Stimulated activated CD8-positive, alpha-beta memory T cell treated with anti-CD3 and anti-CD28 coated beads, Interleukin-4, amount 100 ng/mL, for 48 hours (primary cell): ENCODE measurements at places on chromosomes 6 and 20.

DNA sequence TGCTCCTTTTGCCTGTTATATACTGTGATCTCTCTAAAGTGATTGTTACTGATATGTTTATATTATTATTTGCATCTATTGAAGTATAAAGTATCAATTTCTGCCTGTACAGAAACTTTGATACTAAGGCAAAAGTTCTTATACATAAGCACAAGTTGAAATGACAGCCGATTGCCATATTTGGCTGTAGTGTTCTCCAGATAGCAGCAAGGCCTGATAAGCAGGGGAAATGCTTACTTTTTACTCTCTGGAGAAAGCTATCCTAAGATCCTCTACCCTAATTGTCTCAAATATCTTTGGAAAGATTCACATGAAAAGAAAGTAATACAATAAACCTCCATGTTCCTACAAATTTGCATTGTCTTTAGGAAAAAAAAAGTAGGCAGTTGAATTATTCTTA, 31.4 kb downstream of the SENP6 start:
- no peak for DNase-seq

GRCh38 chr6:124339610-124340334, 536.1 kb downstream of the NKAIN2 start:
- no peak for DNase-seq

DNA sequence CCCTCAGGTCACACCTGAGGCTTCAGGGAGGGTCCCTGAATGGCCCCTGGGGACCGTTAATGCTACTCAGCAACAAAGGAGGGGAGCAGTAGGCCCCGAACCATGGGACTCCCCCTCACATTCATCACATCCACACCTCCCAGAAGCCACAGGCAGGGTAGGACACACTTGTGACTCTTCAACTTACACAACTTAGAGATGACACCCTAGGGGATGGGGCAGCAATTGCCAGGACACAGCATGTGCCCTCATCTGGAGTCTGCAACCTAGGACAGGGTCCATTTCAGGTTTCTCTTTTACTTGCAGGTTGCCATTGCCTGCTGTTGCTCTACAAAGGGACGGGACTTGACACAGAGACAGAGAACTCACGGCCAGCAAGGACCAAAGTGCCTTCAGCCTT, 770 bp downstream of the ULBP3 start:
- DNase-seq = no peak

DNA sequence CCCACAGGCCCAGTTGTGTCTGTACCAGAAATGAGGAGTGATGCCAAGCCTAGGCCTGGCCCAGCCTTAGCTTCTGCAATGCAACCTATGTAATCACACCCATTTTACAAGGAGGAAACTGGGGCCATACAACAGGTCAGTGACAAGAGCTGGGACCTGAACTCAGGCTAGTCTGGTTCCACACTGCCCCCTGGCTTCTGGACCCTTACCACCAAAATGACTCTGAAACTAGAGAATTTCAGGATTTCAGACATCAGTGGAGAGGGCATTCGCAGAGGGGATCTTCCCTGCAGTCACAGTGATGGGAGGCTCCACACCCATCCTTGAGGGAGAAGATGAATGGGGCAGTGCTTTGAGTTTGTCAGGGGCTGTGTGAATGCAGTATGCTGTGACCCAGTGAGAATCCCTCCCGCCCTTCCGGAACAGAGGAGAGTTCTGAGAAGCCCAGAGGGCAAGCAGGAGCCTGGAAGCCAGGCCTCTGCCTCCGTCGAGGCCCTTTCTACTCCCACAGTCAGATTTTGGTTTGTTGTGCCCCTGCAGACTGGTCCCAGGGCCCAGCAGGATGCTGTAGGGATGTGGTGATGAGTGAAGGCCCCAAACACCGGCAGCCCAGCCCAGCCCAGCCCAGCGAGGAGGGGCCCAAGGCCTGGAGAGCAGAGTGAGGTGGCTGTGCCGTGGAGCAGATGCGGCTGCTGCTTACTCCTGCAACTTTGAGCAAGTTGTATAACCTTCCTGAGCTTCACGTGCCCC, 48.1 kb upstream of the MYL9 start:
- DNase-seq = no peak

DNA sequence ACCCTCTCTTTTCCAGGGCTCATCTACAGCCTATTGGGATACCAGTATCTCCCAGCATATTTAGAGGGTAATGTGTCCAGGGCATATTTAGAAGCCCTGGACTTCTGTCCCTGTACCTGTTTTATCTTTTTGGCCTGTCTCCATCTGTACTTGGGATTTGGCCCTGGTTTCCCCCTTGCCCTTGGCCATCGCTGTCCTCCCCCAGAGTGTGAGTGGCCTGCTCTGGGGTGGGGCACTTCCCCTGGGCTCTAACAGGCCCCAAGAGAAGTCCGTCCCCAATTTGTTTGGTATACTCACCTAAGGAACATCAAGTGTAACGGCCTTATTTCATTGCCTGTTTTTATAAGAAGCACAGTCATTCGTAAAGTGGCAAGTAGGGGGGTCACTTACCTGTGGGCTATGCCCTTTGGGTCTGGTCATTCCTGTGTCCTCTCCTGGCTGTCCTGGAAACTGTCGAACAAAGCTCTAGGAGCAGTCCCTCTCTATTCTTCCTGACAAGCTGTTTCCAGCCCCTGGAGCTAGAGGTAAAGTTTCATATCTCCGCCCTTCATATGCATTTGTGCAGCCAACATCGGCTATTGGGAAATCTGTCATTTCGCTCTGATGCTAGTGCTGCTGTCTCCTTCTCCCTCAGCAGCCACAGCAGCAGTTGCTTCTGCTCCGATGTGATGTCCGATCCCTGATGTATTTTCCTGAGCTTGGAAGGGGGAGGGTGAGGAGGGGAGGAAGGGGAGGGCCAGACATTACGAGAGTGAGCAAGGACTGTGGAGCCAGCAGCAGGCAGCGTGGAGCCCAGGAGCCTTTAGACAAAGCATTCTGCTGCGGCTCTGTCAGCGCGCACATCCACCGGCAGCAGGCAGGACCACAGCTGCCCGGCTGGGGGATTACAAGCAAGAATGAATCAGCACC, 83.4 kb downstream of the TCP11 start:
- no peak for DNase-seq

DNA sequence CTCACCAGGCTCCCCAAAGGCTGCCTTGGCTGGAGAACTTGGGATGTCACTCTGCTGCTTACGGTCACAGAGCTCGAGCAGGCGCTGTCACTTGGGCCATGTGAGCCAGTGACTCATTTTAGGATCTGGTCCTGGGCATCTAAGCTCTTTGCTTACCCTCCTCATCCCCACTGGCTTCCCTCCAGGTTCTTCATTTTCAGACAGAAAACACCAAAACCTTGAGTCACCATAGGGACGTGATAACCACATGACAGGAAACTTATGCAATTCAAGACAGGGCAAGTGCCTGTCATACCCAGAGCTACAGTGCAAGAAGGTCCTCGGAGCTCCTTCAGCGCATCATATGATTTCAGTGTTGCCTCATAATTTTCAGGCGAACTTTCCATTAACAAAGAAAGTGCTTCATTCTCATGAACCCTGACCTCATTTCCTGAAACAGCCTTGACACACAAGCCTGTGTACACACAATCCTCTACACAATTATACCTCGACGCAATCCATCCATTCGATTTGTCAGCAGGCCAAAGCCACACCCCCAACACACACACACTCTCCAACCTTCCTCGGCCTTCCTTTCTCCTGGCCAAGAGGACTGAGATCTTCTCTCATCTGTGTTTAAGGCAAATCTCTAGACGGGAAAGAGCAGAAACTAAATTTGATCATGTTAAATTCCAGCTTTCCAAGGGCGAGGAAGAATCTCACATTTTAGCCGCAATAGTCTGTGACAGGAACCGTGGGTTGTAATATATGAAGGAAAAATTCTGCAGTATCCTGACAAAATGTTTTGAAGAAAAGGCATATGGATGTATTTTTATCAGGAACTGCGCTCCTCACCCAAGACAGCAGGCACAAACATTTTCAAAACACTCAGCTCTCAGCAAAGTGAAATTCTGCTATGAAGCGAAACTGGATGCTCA, 25.3 kb downstream of the TBC1D7 start:
- peak; percentile 63 for DNase-seq

GRCh38 chr20:13771853-13772453, 12.8 kb downstream of the ESF1 start:
- DNase-seq = no peak

DNA sequence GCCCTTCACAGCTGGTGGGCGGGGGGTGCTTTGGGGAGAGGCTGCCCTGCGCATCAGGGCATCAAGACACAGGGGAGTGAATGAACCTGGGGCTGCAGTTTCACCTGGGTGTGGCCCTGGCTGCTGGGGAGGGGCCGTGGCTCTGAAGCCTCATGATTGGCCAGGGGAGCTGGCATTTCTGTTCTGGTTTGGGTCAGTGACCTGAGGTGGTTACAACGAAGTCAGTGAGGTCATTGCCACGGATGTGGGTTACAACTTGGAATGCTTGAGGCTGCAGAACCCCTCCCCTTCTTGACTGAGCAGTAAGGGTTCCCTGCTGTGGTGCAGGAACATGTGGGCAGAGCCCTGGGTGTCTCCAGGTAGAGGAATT, 3.0 kb downstream of the TCEA2 start:
- DNase-seq = peak; percentile 78

DNA sequence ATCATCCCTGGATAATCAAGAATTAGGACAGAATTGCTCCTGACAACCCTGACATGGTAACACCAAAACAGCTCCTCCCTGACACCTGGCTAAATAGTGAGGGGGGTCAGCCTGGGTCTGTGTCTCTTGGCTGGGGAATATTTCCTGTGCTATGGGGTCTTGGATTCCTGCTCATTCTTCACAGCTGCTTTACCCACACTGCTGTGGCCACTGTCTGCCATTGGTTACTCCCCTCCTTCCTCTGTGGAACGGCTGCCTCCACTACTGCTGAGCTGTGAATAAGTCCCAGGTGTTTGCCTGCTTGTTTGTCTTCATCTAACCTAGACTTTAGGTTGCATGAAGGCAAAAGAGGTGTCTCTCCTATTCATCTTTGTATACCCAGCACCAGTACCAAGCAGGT, 33.9 kb upstream of the TXLNB start:
- DNase-seq = no peak

DNA sequence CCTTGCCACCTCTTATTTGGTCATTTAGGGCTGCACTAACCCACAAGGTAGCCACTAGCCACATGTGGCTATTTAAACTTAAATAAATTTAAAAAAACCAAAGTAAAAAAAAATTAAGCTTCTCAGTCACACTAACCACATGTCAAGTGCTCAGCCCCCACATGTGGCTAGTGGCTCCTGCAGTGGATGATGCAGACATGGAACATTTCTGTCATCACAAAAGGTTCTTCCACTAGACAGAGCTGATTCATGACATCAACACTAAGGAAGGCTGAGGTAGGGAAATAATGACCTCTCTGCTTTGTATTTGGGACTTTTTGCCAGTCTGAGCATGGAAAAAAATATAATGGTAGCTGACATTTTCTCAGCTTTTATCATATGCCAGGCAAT, 173.0 kb upstream of the FERMT1 start:
- DNase-seq = no peak

DNA sequence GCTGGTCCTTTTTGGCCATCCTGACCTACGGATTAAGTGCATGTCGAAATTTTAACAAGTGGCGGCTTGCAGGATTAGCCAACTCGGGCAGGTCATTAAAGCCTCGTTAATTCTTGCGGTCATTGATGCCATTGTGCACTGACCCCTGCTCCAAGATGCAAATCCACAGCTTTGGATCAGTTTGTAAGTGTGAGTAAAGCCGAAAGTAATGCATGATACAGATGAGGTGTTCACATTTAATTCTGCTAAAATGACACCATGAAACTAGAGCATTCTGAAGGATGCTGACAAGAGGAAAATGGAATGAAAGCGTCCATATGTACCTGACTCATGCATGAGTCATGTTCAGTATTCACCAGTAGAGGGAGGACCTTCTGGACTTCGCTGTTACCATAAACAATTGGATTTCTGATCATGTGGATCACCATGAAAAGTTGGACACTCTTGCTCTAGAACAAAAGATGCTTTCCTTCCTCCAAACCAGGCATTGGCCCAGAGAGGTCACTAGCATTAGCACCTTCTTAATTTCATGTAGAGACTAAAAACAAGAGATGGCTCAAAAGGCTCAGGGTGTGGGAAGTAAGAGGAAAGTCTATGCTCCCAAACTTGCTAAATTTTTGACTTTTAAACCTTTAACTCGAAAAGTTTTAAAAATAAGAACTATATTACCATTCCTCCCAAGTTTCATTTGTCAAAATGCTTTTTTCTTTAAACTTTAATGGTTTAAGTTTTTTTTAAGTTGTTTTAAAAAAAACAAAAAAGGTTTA, 48.0 kb downstream of the MUC22 start:
- no peak for DNase-seq
